ENCODE measurements at places on chromosomes 1 and 21.

DNA sequence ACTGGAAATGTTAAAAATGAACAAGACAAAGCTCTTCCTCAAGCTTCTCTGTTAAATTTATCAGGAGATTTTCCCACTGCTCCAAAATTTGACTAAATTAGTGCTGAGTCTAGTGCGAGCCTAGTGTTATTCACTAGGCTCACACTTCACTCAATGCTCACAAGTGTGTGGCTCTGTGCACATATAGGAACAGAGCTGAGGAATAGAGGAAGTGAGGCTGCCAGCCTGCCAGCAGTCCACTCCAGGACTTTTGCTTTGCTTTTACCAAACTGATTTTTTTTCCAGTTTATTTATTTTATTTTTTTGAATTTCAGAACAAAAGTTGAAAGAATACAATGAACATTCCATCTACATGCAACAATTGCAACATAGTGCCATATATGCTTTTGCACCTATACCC lies 87.2 kb downstream of the VAV3 start:
- DNase-seq = no peak

DNA sequence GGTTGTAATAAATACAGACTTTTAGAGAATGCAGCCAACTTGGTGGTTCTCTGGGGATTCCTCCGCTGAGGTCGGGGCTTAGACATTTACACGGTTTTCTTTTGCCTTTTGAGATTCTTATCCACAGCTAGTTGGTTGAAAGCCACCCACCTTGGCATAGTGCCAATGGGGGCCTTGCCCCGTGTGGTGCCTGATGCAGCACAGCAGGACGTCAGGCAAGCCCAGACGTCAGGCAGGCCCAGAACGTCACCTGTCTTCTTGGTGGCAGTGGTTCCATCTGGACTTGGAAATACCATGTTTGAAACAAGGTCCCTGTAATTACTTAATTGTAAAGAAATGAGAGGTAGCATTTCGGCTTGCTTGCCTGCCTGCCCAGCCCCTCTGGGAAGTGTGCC lies 78.5 kb downstream of the GALNT2 start:
- no peak for DNase-seq

GRCh38 chr1:36924282-36924811 lies 110.0 kb downstream of the GRIK3 start:
- DNase-seq = peak; percentile 0

- no peak for DNase-seq
Measured at GRCh38 chr1:243266231-243266630, 10.4 kb downstream of the SDCCAG8 start.

- no peak for DNase-seq
Measured at GRCh38 chr1:238141353-238141752, 250.6 kb upstream of the ZP4 start.

- DNase-seq = no peak
Measured at GRCh38 chr1:94178901-94179300, 58.0 kb upstream of the ABCA4 start.

DNA sequence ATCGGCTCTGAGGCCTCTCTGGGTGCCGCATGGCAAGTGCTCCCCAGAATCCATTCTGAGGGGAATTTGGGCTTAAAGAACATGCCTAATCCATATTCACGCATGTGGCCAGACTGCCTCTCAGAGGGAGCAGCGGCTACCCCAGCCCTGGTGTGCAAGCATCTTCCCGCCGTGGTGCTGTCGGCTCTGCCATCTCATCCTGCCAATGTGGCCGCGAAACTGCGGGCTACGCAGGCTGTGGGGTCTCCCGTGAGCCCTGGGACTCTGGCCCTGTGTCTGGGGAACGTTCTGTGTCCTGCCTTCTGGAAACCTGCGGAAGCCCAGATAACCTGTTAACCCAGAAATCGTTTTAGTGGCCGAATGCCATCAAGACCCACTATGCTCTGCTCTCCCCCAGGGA lies 60.7 kb downstream of the SLC19A1 start:
- DNase-seq = no peak

- DNase-seq = peak; percentile 49
Measured at GRCh38 chr1:105087506-105087905, 1337.8 kb downstream of the AMY1C start.
